ENCODE measurements at places on chromosomes 16 and 17.

GRCh38 chr16:52257534-52257933 is 289.4 kb downstream of the TOX3 start:
- no peaks in the 10 kb centered on the region for H3K27me3 ChIP-seq
- DNase-seq, result no peak
- H3K36me3 ChIP-seq, result no peaks in the 10 kb centered on the region
- no peak overlapping the region for H3K27ac ChIP-seq
- H3K4me1 ChIP-seq, result peaks cover 9% of the 10 kb centered on the region
- H3K4me3 ChIP-seq, result no peak overlapping the region

GRCh38 chr17:66727634-66728570 is 107.0 kb upstream of the CACNG5 start:
- H3K36me3 ChIP-seq, result peaks cover 7% of the 10 kb centered on the region
- H3K27me3 ChIP-seq, result peaks cover 10% of the 10 kb centered on the region
- H3K4me3 ChIP-seq, result no peak overlapping the region
- H3K27ac ChIP-seq, result no peak overlapping the region

DNA sequence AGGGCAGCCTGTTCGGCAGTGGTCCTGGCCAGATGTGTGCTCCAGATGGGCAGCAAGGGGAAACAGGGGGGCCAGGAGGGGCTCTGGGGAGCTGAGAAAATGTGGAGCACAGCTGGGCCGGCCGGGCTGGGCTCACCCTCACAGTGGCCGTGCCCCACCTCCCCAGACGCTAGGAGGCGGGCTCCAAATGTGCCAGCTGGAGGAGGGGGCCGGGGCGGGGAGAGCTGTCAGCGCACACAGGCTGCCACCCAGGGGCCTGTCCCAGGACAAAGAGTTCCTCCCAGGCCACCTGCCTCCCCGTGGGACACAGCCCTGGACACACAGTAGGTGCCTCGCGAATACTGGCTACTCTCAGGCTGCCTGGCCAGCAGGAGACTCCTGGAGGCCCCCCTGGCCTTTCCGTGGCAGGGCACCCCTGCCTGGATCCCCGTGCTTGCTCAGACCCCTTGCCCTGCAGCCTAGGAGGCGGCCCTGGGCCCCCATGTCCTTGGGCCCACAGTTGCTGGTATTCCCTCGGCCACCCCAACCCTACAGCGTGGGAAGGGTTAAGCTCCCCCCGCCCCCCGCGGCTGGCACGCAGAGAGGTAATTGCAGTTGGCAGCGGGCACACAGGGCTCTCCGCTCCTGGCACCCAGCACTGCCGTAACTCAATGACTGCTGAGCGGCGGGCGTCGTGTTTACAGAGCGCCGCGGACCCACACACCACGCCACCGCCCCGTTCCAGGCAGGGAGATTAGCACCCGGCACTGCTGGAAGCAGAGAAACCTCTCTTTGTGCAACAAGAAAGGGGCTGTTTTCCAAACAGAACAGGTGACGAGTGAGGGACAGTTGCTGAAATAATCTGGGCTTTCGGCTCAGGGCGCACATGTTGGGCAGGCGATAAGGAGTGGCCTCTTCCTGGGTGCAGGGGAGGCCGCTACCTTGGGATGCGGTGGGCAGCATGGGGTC is 32.2 kb downstream of the BAHCC1 start:
- no peak overlapping the region for H3K4me3 ChIP-seq
- no peaks in the 10 kb centered on the region for H3K27me3 ChIP-seq
- no peak for DNase-seq
- H3K36me3 ChIP-seq, result no peaks in the 10 kb centered on the region

GRCh38 chr17:64024215-64024654 is 3.8 kb upstream of the ICAM2 start:
- H3K27ac ChIP-seq, result no peak overlapping the region
- no peak for DNase-seq
- peaks cover 25% of the 10 kb centered on the region for H3K27me3 ChIP-seq
- no peaks in the 10 kb centered on the region for H3K36me3 ChIP-seq

All from nephron progenitor cell (in vitro differentiated cells).